ENCODE measurements at places on chromosomes 3 and 15. TPM values are rescaled to one million over a fixed set of nuclear protein-coding genes. Genes with fewer than 3 reads are reported as not detected.

The P2RY1 gene
- 47.6 TPM for total RNA-seq

The HYAL1 gene
- total RNA-seq, result 1.1 TPM

The FBXL22 gene
- total RNA-seq, result 5.1 TPM

The ALG3 gene
- 27.2 TPM for total RNA-seq

The FBN1 gene
- 322 TPM for total RNA-seq

The FETUB gene
- not detected for total RNA-seq

The ZNF385D gene
- total RNA-seq, result 35.0 TPM

The THPO gene
- not detected for total RNA-seq
